ENCODE measurements at places on chromosomes 4 and X.

- no peak for ATAC-seq
These were observed 231.2 kb upstream of the F9 start for GRCh38 chrX:139299309-139299708.

- no peak for ATAC-seq
These were observed 255 bp downstream of the GYG2 start for GRCh38 chrX:2828959-2829411.

DNA sequence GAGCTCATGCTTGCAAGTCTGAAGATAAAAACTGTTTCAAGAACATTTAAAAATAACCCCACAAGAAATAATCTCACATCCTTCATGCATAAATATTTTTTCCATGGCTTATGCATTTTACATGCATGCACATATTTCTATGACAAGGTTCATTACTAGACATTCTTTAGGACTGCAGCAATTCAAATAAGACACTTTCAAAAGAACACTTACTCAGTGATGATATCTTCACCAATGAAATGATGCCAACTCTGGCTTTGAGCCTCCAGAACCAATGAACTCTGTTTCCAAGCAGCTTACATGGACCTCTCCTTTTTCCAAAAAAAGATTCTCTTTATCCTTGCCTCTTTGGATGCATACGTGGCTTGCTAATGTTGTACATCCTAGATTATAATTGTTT, 279.9 kb downstream of the ADAM29 start:
- ATAC-seq: no peak

DNA sequence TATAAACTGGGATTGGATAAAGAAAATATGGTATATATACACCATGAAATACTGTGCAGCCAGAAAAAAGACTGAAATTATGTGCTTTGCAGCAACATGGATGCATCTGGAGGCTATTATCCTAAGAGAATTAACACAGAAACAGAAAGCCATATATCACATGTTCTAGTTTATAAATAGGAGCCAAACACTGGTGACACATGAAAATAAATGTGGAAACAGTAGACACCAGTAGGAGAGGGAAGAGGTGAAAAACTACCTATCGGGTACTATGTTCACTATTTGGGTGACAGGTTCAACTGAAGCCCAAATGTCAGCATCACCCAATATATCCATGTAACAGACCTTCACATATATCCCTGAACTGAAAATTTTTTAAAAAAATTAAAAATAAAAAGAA, 725.1 kb downstream of the C4orf33 start:
- no peak for ATAC-seq

- ATAC-seq: no peak
These were observed 26.4 kb downstream of the CDKN2AIP start for GRCh38 chr4:183470821-183471220.

DNA sequence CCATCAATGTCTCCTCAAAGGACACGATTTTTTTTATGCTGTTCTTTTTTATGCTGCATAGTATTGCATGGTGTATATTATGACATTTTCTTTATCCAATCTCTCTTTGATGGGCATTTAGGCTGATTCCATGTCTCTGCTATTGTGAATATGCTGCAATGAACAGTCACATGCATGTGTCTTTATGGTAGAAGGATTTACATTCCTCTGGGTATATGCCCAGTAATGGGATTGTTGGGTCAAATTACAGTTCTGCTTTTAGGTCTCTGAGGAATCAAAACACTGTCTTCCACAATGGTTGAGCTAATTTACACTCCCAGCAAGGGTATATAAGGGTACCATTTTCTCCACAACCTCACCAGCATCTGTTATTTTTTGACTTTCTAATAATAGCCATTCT, 113.9 kb downstream of the GRIA3 start:
- ATAC-seq: no peak

- ATAC-seq: no peak
These were observed 34.6 kb downstream of the LIMCH1 start for GRCh38 chr4:41572516-41572915.

DNA sequence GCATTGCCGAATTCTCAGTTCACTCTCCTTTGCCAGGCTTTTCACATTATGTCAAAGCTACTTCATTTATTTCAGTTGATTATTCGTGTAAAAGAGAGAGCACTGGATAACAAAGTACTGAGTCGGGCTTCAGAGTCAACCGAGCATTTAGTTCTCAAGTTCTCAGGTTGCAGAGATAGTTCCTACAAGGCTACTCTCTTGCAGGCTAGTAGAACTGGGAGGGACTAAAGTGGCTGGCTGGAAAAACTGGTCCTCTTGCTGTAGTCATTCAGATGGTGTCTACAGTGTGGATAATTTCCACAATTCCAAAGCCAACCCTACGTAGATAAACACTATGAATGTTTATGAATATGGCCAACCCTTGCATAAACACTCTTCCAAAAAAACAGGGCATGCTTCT, 4.6 kb upstream of the CCNG2 start:
- no peak for ATAC-seq
